ENCODE measurements at places on chromosomes 2 and 18.

DNA sequence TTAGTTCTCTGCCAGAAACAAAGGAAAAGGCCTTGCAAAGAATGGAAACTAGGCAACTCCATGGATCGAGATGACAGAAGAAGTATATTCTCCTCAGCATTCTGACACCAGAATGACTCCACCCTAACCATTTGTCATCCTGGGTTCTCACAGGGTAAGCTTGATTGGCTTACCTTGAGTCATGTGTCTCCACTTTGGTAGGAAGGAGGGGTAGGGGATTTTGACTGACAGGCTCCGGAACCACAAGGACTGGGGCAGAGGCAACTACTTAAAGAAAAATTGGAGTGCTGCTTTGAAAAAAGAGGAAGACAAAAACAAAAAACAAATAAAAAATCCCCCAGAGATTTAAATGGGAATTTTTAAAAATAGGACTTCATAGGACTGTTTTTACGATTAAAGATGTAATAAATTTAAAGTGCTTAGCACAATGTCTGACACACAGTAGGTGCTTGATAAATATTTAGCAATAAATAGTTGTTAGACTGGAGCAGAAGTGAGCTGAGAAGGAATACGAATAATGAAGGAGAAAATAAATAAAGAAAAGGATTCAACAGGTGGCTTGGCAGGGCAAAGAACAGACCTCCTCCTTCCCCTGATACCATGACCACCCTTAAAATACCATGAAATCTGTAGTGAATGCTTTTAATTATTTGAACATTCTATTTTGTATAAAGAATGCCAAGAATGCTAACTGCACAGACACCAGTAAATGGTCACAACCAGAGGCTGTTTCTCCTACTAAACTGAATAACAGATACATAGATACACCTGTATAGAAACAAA is 230.2 kb downstream of the CDCA7 start:
- no peak for DNase-seq

DNA sequence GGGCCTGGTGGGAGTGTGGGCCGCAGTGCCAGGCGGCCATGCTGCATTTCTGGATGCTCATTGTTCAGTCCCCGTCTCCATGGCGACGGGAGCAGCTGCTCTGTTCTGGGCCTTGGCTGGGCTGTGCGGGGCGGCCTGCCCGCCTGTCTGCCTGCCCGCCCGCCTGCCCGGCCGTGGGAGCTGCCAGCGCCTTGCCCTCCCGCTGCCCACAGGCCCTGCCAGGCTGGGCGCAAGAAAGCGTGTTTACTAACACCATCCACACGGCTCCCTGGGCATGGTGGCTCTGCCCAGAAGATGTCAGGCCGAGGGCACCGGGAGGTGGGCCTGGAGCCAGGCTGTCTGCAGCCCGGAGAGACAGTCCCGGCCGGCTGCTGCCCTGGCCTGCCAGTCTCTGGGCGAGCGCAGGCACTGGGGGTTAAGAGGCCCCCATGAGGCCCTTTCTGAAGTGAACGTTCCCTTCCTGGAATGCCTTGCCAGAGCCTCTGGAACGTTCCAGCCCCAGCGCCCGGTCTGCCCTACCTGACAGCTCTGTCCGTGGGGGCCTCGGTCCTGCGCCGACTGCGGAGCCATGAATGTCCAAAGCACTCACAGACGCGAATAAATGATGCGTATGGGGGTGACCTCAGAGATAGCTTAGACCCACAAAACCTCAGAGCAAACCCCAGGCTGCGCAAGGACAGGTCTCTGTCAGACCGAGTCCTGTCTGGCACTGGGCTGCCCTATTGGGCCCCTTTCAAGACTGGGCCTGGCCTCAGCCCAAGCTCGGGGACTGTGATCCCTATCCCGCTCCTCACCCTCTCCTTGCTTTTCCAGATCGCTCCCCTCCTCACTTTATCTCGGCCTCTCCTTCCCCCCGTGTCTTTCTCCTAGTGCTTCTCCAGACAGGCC is 44.3 kb downstream of the MYCN start:
- DNase-seq = no peak

DNA sequence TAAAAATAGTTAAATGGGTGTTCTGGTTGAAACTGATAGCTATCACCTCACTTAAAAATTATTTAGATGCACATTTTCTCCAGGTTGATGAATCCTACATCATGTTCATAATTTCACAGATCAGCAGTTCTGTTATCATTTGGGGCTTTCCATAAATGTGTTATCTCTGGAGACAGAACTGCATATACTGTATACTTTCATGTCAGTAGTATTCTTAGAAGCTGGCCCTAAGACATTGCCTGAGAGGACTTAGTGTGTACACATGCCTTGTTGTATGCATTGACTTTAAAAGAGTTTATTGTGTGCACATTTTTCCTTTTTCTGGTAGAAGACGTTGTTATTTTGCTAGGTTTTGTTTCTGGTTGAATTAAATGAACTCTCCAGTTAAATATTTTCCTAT is 41.0 kb downstream of the PIK3C3 start:
- DNase-seq = no peak

DNA sequence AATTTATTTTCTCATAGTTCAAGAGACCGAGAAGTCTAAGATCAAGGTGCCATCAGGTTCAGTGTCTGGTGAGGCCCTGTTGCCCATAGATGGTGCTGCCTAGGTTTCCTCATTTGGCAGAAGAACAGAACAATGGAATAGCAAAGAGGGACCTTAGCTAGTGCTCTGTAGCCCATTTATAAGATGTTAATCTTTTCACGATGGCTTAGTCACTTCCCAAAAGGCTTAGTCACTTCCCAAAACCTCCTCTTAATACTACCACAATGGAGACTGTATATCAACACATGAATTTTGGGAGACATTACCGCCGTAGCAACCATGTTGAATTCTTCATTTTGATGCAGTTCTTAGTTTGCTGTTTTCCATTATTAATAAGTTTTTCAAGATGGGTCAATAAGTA is 246.3 kb upstream of the NRP2 start:
- no peak for DNase-seq

- no peak for DNase-seq
Observed at GRCh38 chr2:177192788-177193187, 19.8 kb upstream of the HNRNPA3 start.

DNA sequence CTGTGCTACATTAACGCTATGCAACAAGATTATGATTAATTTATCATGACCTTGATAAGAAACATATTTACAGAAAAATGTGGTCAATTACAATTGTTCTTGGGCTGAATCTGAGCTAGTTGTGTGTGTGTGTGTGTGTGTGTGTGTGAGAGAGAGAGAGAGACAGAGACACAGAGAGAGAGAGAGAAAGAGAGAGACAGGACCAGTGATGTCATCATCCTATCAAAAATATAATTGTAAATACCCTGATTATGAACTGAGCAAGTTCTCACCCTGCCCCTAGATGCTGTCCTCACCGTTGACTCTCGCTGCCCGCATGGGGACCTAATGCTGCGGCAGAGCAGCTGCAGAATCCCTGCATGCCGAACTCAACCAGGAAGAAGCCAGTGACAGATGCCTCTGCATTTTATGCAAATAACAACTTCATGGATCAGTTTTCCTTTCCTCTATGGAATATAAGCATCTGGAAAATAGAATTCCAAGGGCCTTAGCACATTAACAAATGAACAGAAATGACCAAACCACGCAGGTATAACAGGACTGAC is 512.5 kb downstream of the PLCL1 start:
- no peak for DNase-seq

DNA sequence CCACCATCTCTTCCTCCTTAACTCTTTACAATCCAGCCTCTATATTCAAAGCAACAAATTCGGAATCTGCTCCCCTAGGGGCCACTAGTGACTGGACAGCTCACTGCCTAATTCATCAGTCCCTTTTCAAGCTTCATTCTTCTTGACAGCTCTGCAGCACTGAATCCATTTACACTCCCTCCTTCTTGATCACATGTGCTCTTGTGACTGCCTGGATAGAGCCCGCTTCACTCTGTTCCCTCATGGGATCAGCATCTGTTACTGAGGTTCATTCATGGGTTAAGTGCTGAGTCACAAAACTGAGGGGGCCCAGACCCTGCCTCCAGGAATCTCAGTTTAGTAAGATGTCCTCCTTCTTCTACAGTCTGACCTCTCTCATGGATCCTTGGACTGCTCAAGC is 81.5 kb downstream of the CYRIA start:
- no peak for DNase-seq
